ENCODE measurements at places on chromosomes 13 and 19. TPM values are rescaled to one million over a fixed set of nuclear protein-coding genes. Genes with fewer than 3 reads are reported as not detected.

Gene TSSK6
- 3.3 TPM for total RNA-seq

Gene CCDC70
- not detected for total RNA-seq

Gene ZNF563
- 2.9 TPM for total RNA-seq

Gene KLK5
- total RNA-seq = not detected

Gene PET100
- 121 TPM for total RNA-seq

Gene APC2
- total RNA-seq = 0.43 TPM

GRCh38 chr19:30441011-30441410 lies 68.8 kb downstream of the ZNF536 start:
- DNase-seq = no peak

- no peak for DNase-seq
Observed at GRCh38 chr13:76425935-76426334, 460.3 kb downstream of the KCTD12 start.

- no peak for DNase-seq
Observed at GRCh38 chr13:37342205-37342604, 236.7 kb upstream of the CSNK1A1L start.

- DNase-seq = no peak
Observed at GRCh38 chr13:93151277-93151676, 75.3 kb upstream of the GPC6 start.

GRCh38 chr19:32464279-32464678 lies 58.7 kb downstream of the DPY19L3 start:
- no peak for DNase-seq

DNA sequence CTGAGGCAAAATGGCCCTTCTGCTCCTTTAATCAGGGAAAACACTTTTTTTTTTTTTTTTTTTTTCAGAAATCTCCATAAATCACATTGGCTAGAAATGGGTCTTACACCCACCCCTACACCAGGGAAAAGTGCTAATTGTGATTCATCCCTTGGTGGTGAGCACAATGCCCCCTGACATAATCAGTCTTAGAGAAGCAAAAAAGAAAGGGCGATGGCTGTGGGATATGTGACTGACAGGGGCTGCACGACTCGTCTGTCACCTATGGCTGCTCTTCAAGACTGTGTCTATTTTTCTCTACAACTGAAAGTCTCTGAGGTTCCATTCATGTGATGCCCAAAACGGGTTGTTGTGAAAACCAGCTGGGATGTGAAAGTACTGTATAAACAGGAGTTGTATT lies 3.6 kb upstream of the GPC6 start:
- DNase-seq = no peak

- no peak for DNase-seq
Observed at GRCh38 chr19:10321874-10322835, 6.3 kb upstream of the FDX2 start.

GRCh38 chr19:18954094-18954493 lies 13.1 kb upstream of the HOMER3 start:
- no peak for DNase-seq

Data from mucosa of gallbladder (tissue), 1 donor.